ENCODE measurements at places on chromosomes 6 and 20. TPM values are rescaled to one million over a fixed set of nuclear protein-coding genes. Genes with fewer than 3 reads are reported as not detected.

Gene CTAGE9
- not detected for total RNA-seq

Gene HTR1E
- not detected for total RNA-seq

Gene KIAA0408
- total RNA-seq = not detected

Gene PLEKHG1
- total RNA-seq = 35.0 TPM

Gene DCBLD1
- 73.4 TPM for total RNA-seq

Gene ACSS2
- total RNA-seq = 64.5 TPM

Gene ABHD16B
- total RNA-seq = 0.27 TPM

Gene TRIM10
- total RNA-seq = 1.4 TPM

Gene OXT
- 1.9 TPM for total RNA-seq

Gene SALL4
- total RNA-seq = 75.8 TPM

Gene CDH26
- total RNA-seq = 1.5 TPM

Gene MAPK13
- 47.3 TPM for total RNA-seq

Gene KIF25
- total RNA-seq = not detected
